ENCODE measurements at places on chromosomes 3 and 15.

GRCh38 chr3:105802118-105802706, 66.6 kb downstream of the CBLB start:
- DNase-seq, result no peak

- DNase-seq, result no peak
Observed at GRCh38 chr15:48800811-48801455, 9.9 kb downstream of the CEP152 start.

GRCh38 chr3:110955301-110955880, 116.2 kb upstream of the NECTIN3 start:
- no peak for DNase-seq

DNA sequence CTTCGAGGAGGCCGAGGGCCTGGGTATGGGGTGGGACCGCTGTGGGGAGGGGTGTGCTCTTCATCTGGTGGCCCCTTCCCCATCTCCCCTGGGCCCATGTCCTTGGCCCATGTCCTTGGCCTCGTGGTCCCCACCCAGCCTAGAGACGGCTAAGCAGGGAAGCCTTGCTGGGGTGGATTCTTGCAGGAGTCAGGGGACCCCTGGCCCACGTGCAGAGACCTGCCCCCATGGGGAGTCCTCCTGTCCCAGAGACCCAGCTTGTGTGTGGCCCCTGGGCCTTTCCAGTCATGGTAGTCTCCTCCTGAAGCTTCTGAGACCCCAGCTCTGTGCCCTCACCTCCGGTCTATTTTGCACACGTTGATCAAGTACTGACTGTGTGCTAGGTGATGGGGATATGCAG, 97.4 kb downstream of the TBC1D2B start:
- DNase-seq, result no peak

DNA sequence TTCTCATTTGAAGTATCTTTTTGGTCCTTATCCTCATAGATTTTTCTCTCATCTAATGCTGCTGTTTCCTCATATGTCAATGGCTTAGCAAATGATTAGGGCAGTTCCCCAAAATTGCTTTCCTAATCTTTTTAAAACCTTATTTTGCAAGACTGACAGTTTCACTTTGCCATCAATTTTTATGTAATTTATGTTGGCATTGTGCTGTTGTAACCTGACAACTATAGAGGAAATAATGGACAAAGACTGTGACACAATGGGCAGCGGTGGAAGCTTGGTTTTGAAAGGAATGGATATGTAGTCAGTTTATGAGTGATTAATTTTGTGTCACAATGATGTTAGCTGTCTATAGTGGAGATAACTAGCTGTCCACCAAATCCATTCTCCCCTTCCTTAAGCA, 10.6 kb upstream of the SH3BP5 start:
- no peak for DNase-seq

- no peak for DNase-seq
Observed at GRCh38 chr3:38555149-38555840, 59.2 kb downstream of the EXOG start.

DNA sequence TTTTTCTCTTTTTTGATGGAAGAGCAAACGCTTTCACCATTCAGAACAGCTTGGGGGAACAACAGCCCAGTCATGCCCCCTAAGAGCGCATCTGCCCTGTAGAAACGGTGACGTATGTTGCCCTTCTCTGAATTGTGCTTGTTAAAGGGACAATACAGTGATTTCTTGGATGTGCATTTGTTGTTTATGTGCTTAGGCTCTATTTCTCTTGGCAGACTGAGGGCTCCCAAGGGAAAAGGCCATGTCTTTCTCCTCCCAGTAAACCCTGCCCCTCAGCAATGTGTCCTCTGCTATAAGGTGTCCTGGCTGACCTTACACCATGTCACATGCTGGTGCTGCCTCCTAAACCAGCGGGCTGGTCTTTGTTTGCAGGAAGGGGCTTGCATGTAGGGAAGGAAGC, 346.1 kb downstream of the EPHB1 start:
- no peak for DNase-seq

DNA sequence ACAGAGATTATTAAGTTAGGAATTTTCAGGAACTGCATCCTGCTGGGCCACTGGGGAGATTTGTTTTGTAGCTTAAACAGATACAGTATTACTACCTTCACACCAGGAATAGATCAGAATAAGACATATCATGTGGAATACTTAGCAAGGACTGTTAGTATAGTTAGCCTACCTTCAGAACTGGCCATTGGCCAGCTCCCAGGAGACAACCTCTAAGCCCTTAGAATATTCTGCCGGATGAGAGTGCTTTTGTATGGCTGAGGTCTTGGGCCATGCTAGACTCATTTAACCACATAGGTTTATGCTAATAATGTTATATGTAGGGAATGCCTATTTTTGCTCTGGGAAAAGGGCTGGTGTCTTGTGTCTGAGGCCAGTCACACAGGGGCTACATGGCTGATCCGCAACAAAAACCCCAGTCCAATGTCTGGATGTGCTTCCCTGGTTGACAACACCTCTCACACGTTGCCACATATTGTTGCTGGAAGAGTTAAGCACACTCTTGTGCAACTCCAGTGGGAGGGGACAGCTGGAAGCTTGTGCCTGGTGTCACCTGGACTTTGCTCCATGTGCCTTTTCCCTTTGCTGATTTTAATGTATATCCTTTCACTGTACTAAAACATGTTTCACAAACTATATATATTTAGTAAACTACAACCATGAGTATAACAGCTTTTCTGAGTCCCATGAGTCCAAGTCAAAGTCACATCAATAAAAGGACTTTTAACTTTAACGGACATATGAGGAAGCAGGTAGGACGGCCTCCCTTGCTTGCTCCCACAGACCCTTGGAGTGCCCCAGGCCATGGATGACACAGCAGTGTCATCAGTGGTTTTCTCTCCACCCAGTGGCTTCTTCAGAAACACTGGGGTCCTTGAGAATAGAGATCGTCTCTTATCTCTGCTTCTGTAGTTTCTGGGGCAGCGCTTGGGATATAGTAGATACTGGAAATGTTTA, 118.0 kb upstream of the C3orf80 start:
- DNase-seq, result no peak

Measured in HEK293T (cell line).